ENCODE measurements at places on chromosomes 7 and 10. TPM values are rescaled to one million over a fixed set of nuclear protein-coding genes. Genes with fewer than 3 reads are reported as not detected.

Gene ASB10
- not detected for polyA plus RNA-seq

Gene POLR2J2
- polyA plus RNA-seq = 3.3 TPM

Gene CYP2C19
- not detected for polyA plus RNA-seq

Gene UNCX
- not detected for polyA plus RNA-seq

GRCh38 chr7:35967366-35968139, 166.7 kb downstream of the SEPTIN7 start:
- no peaks in the 10 kb centered on the region for H3K36me3 ChIP-seq
- no peak for DNase-seq
- no peak overlapping the region for H3K4me3 ChIP-seq
- H3K27me3 ChIP-seq = peaks cover 10% of the 10 kb centered on the region

- no peak overlapping the region for H3K4me3 ChIP-seq
- H3K4me1 ChIP-seq = no peaks in the 10 kb centered on the region
- no peak for DNase-seq
- H3K36me3 ChIP-seq = no peaks in the 10 kb centered on the region
- H3K27ac ChIP-seq = no peak overlapping the region
- H3K27me3 ChIP-seq = no peaks in the 10 kb centered on the region
Measured at GRCh38 chr7:40455485-40455884, 320.7 kb downstream of the SUGCT start.

DNA sequence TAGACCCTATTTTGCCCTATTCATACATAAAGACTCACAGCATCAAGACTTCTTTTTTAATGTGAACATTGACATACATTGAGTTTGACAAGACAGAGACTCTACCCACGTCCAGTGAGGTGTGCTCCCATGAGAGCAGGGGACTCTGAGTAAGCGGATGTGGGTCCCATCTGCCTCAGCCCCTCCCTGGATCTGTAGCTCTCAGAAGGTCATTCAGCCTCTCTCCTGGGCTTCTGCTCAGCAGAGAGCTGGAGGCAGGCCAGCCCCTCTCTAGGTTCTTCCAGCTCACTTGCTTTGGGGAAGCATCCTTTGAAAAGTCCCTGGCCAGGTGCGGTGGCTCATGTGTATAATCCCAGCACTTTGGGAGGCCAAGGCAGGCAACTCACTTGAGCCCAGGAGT, 146.9 kb upstream of the ZMIZ1 start:
- H3K4me1 ChIP-seq = no peaks in the 10 kb centered on the region
- H3K4me3 ChIP-seq = no peak overlapping the region
- DNase-seq = no peak
- no peak overlapping the region for H3K27ac ChIP-seq
- peaks cover 3% of the 10 kb centered on the region for H3K27me3 ChIP-seq

GRCh38 chr10:84763965-84764364, 435.6 kb downstream of the CCSER2 start:
- no peak overlapping the region for H3K4me3 ChIP-seq
- no peaks in the 10 kb centered on the region for H3K36me3 ChIP-seq
- no peak for DNase-seq
- no peak overlapping the region for H3K27ac ChIP-seq
- H3K4me1 ChIP-seq = no peaks in the 10 kb centered on the region

All from CD4-positive, CD25-positive, alpha-beta regulatory T cell (primary cell).